HL-60 (cell line): ENCODE measurements at places on chromosomes 12 and 14.
A peak's percentile ranks its signal among the peaks of the same experiment; 100 is the strongest.

DNA sequence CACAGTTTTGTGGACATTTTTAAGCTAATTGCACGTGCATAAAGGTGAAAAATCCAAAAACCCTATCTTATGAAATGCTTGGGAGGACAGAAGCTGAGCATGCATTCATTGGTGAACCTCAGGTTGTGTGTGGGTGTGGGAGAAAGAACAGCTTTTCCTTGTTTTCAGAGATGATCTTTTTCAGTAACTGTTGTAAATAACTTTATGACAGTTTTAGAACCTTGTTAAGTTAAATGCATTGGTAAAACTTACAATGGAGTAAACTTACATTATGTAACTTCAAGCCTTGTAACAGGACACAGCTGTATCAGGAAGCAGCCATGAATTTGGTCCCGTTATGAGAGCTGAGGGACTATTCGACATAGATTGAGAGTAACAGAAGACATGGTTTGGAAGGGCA, 587.4 kb downstream of the GALC start:
- no peak for DNase-seq

GRCh38 chr12:57615637-57616036, 4.4 kb downstream of the ARHGEF25 start:
- no peak for DNase-seq

DNA sequence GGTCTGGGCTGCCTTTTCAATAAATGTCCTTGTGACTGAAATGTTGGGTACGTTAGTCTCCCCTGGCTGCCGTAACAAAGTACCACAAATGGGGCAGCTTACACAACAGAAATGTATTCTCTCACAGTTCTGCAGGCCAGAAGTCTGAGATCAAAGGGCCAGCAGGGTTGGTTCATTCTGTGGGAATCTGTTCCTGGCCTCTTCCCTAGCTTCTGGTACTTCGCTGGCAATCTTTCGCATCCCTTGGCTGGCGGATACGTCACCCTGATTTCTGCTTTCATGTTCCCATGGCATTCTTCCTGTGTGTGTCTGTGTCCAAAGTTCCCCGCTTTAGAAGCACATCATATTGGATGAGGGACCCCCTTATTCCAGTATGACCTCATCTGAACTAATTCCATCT, 95.8 kb upstream of the NCOR2 start:
- DNase-seq, result no peak

DNA sequence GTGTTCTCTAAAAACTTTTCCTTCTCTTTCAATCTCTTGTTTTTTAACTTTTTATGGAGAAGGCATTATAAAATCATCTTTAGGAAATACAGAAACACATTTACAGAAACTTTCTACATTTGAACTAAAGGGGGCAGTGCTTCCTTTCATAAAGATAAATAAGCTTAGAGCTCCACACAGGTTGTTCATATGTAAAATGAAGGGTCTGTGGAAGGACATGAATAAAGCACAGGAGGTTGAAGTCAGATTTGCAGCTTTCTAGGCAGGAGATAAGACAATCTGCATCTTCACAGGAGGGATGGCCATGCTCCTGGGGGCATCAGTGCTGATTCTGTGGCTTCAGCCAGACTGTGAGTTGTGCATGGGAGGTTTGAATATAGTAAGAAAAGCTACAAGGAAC, 426.0 kb downstream of the DAD1 start:
- no peak for DNase-seq

DNA sequence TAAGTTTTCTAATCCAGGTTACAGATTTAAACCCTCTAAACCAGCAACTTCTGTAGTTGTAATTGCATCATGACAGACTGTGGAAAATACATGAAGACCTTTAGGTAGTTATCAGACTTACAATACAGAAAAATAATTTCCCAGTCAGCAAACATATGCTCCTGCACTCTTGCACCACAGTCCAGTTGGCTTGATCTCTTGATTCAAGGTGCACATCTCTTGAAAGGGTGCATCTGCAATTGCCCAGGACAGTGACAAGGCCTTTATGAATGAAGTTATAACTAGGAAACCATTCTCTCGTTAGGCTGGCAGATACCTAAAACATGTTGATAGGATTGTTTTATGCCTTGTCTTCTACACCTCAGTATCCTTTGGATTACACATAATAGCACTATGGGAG, 7.6 kb downstream of the PIWIL1 start:
- no peak for DNase-seq

DNA sequence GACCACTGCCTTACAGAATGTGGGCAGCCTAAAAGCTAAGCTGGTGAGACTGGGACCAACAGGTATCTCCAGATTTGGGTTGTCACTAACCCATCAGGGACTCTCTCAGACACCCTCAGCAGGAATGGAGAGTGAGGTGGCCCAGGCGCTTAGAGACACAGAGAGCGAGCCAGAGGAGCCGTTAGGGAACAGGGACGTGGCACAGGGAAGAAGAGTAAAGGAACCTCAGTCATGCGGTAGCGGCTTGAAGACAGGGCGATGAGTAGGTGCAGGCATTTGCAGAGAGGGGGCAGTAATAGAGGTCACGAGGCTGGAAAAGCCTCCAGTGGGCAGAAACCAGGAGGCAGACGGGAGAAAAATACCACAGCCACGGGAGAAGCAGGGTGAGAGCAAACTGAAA, 158.0 kb upstream of the CCND2 start:
- DNase-seq, result no peak

- no peak for DNase-seq
These were observed 78.5 kb downstream of the ARL6IP4 start for GRCh38 chr12:123058980-123059379.

DNA sequence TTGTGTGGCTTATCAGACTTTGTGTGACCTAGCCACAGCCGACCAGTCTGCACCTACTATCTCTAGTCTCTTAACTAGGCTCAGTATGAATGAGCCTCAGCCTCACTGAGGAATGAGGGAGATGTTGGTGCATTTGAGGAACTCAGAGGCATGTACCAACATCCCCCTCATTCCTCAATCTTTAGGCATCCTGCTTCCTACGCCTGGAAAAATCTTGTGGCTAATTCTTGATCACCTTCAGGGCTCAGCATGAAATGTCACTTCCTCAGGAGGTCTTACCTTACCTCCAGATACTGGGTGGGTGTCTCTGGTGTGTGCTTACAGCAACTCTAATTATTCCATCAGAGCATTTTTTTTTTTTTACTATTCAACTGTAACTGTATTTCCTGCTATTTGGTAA, 148.8 kb upstream of the TMCC3 start:
- no peak for DNase-seq

DNA sequence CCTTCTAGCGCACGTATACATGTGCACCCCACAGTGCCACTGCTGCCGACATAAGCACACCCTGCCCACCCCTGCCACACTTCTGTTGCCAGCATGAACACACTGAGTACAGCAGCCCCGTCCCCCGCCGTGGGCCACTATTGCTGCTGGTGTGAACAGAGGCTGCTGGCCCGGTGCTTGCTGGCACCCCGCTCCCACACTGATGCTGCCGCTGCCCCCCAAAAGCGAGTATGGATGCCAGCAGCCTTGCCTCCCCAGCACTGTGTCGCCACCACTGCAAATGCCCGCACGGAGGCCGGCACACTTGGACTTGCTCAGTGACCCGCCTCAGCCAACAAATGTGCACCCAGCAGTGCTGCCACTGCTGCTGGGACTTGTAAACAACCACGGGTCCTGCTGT, 872.4 kb upstream of the ATXN7L3B start:
- no peak for DNase-seq

- DNase-seq, result peak; percentile 34
These were observed 15.5 kb downstream of the E2F7 start for GRCh38 chr12:77049767-77050353.

DNA sequence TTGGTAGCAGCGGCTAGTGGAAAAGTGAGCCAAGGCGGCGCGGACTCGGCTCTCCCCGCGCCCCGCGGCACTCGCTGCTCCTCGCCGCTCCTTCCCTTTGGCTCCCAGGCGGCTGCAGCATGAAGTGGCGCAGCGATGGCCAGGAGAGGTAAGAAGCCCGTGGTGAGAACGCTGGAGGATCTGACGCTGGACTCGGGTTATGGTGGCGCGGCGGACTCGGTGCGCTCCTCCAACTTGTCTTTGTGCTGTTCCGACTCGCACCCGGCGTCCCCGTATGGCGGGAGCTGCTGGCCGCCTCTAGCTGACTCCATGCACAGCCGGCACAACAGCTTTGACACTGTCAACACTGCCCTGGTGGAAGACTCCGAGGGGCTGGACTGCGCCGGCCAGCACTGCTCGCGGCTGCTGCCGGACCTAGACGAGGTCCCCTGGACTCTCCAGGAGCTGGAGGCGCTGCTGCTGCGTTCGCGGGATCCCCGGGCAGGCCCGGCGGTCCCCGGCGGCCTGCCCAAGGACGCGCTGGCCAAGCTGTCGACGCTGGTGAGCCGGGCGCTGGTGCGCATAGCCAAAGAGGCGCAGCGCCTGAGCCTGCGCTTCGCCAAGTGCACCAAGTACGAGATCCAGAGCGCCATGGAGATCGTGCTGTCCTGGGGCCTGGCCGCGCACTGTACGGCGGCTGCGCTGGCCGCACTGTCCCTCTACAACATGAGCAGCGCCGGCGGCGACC, 225.6 kb upstream of the CRY1 start:
- no peak for DNase-seq

GRCh38 chr14:64708148-64709004, 4.2 kb downstream of the PLEKHG3 start:
- peak; percentile 66 for DNase-seq

DNA sequence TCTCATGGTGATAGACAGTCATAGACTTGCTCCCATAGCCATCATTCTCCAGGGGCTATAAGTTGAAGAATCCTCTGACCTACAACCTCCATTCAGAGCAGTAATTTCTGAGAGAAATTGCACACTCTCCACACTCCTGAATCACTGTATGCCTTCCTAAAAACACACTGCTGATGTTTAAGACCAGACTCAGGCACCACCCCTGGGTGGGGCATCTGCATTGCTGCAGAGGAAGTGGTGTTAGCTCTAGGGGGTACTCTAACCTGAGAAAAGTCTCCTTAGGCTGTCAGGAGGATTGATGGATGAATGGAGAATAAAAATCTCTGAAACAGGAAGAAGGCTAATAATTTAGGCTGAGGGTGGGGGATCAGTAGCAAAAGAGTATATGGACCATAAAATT, 436.1 kb downstream of the DAD1 start:
- DNase-seq, result no peak

DNA sequence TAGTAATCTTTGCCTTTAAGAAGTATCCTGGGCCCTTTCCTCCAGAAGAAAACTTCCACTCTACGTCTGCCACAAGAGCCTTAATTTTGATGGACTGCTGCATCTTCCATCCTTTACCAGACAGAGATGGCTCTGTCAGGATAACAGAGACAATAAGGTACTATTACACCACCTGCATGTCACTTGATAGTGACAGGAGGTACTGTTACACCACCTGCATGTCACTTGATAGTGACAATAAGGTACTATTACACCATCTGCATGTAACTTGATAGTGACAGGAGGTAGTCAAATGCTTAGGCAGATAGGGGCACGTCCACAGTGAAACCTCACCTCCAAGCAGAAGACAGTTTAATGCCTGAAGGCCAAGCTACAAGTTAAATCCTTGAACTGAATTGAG, 13.9 kb downstream of the OR6C74 start:
- DNase-seq, result no peak

- DNase-seq, result no peak
These were observed 152.3 kb downstream of the ATXN7L3B start for GRCh38 chr12:74689929-74690328.

- no peak for DNase-seq
These were observed 2.8 kb downstream of the EFS start for GRCh38 chr14:23362200-23362599.

- peak; percentile 60 for DNase-seq
These were observed 49.2 kb upstream of the NCOR2 start for GRCh38 chr12:124616394-124617221.

- no peak for DNase-seq
These were observed 521.8 kb downstream of the MED13L start for GRCh38 chr12:115755725-115756085.

GRCh38 chr14:94989417-94989816, 167.9 kb downstream of the DICER1 start:
- DNase-seq, result no peak

- peak; percentile 2 for DNase-seq
These were observed 603.5 kb downstream of the RPL10L start for GRCh38 chr14:46048127-46048526.

DNA sequence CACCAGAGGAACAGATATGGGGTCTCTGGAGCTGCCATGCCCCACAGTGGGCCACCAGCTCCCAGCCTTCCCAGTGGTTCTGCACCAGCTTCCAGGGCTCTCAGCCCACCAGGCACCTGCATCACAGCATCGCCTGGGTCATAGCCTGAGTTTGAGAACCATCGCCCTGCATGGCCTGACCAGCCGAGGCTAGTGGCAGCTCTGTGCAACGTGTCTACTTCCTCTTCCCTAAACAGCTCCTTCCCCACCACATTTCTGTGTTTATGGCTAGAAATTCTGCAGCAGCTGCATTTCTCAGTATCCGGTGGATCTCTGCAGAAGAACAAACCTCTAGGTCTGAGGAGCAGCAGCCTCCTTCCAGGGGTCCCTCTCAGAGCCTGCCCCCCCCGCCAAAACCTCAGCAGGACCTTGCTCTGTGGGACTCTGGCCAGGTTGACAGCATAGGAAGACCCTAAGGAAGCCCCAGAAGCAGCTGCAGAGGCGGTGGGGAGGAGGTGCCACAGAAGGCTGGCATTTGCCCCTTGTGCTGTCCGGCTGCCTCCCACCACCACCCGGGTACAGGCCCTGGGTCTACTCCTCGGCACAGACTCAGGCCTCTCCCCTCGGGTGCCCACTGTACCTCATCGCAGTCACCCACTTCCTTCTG, 47.7 kb downstream of the PSMA6 start:
- peak; percentile 90 for DNase-seq

GRCh38 chr12:124777399-124778372, 86.0 kb downstream of the SCARB1 start:
- no peak for DNase-seq

DNA sequence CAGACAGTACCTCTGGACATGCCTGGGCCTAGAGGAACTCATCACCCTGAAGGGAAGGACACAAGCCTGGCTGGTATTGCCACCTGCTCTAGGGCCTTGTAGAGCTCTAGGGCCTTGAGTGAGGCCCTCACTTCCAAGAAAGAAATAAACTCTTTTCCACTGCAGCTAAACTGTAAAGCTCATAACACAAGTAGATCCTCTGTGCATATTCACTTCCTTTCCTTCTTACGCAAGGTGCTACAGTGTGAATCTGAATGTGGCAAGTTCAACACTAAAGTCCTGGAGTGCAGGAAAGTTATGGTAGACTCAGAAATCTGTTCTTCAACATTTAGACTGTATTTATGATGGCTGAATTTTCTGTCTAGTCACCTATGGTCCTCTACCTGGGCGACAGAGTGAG, 14.5 kb downstream of the RNASE3 start:
- peak; percentile 60 for DNase-seq

GRCh38 chr12:57488402-57489156, 711 bp downstream of the MARS1 start:
- no peak for DNase-seq
